Metanephros (tissue), 2 donors: ENCODE measurements at places on chromosomes 1 and 21. TPM values are rescaled to one million over a fixed set of nuclear protein-coding genes. Genes with fewer than 3 reads are reported as not detected.

The AKNAD1 gene
- not detected for total RNA-seq

The LINGO4 gene
- 0.47 TPM for total RNA-seq

The PLA2G4A gene
- total RNA-seq: 8.9 TPM

The FCRL1 gene
- 2.2 TPM for total RNA-seq

The NMNAT2 gene
- total RNA-seq: 1.8 TPM

The ANKRD35 gene
- total RNA-seq: 3.1 TPM
